NCI-H1092 treated with DMSO at 0.1 percent for 48 hours (cell line): ENCODE measurements at places on chromosomes 11 and 22.

- no peak for DNase-seq
These were observed 96.6 kb upstream of the SEZ6L start for GRCh38 chr22:26072621-26073020.

DNA sequence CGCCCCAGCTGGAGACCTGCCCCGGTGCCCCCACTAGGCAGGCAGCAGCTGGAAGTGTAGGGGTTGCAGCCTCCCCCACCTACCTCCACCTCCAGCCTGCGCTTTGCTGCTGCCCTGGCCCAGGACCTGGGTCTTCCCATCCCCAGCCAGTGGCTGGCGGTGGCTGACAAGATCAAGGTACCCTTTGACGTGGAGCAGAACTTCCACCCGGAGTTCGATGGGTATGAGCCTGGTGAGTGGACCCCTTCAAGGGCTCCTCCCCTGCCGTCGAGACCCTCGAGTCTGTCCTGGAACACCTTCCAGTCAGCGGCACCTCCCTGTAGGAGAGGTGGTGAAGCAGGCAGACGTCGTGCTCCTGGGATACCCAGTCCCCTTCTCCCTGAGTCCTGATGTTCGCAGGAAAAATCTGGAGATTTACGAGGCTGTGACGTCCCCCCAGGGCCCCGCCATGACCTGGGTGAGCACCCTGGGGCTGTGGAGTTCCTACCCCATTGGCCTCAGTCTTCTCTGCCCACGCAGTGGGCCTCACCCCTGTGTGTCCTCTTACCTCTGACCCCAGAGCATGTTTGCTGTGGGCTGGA is 4.4 kb downstream of the PGGHG start:
- DNase-seq = no peak

DNA sequence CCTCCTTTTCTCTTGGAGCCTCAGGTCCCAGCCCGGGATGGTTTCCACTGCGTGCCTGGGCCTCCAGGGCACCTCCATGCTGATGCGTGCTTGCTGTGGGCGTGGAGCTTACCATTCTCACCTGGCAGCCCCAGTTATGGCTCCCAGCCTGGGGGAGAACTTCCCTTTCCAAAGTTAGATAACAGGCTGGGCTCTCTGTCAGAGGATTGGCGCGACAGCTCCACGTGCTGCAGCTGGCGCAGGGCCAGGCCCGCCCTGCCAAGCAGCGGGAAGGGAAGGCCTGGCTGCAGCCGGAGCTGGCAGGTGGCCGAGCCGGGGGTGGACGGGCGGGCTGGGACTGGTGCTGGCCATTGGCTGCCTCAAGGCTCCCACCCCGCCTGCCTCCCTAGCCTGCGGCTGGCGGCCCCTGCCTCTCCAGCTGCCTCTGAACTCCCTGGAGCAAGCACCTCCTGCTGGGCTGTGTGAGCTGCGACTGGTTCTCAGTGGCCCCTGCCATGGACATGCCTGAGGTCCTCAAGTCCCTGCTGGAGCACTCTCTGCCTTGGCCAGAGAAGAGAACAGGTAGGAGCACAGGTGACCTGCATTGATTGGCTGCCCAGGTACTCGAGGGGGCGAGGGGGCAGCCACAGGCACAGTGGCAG is 14.6 kb upstream of the TEF start:
- DNase-seq = peak; percentile 92

DNA sequence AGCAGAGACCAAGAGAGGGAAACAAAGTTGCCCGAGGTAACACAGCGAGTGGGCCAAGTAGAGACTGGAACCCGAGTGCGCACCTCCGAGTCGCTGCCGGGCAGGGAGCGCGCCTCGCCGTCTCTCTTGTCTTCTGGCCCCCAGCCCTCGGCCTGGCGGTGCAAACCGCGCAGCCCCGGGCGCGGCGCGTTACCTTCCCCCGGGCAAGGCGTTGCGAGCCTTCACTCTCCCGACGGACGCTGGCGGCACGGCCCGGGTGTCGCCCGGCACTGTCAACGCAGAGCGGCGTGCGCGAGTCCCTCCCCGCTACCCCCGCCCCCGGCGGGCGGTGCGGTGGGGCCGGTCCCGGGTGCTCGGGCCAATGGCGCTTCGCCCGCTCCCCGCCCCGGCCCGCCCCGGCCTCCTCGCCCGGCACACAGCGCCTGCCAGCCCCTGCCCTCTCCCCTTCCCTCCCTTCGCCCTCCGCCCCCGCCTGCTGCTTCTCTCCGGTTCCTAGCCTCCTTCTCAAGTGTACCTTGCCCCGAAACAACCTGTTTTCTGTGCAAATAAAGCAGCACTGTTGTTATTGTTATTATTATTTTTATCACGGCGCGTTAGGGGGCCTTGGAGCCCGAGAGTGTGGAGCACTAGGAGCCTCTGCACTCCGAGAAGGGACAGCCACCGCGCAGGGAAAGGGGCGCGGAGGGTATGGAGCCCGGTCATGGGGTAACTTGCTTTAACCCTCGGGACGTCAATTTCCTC is at the start of gene SYTL2:
Gene SYTL2 (minus strand): TSS at position 271 of the 741 bp plus-strand sequence. CDS start 53,416 bp downstream, outside the sequence.
- DNase-seq = peak; percentile 65
